Activated CD4-positive, alpha-beta memory T cell treated with anti-CD3 and anti-CD28 coated beads, Interleukin-2, amount 10 ng/mL, durations not matched to agents 7 days and 5 days (primary cell): ENCODE measurements at places on chromosomes 2 and 18. TPM values are rescaled to one million over a fixed set of nuclear protein-coding genes. Genes with fewer than 3 reads are reported as not detected.
A peak's percentile ranks its signal among the peaks of the same experiment; 100 is the strongest.

Gene ACOXL
- 0.30 TPM for total RNA-seq

- H3K4me1 ChIP-seq, result peaks cover 53% of the 10 kb centered on the region
- DNase-seq, result no peak
- no peaks in the 10 kb centered on the region for H3K27me3 ChIP-seq
- peaks cover 56% of the 10 kb centered on the region for H3K36me3 ChIP-seq
- no peak overlapping the region for H3K4me3 ChIP-seq
- peak overlapping the region; percentile 10 for H3K27ac ChIP-seq
Measured at GRCh38 chr2:46945671-46946070, 30.1 kb upstream of the MCFD2 start.

DNA sequence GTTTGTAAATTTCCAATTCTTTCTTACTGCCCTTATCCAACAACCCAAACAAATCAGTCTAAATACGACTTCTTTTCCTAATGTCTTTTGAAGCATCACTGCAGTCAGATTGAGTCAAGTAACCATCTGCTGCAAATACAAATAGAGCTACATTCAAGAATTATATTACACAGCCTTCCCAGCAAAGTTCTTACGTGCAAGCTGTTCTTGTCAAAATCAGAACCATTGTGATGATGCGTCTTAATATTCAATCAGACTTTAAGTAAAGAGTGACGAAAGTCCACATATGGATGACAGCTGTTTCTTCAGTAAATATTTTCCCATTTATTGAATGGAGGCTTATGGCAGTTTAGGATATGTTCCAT is 943.8 kb downstream of the LRP1B start:
- DNase-seq, result no peak
- no peaks in the 10 kb centered on the region for H3K4me1 ChIP-seq
- no peak overlapping the region for H3K4me3 ChIP-seq

- peak; percentile 38 for DNase-seq
- peaks cover 3% of the 10 kb centered on the region for H3K27me3 ChIP-seq
- H3K4me1 ChIP-seq, result no peaks in the 10 kb centered on the region
- no peak overlapping the region for H3K4me3 ChIP-seq
Measured at GRCh38 chr2:223727562-223727961, 109.8 kb downstream of the AP1S3 start.

DNA sequence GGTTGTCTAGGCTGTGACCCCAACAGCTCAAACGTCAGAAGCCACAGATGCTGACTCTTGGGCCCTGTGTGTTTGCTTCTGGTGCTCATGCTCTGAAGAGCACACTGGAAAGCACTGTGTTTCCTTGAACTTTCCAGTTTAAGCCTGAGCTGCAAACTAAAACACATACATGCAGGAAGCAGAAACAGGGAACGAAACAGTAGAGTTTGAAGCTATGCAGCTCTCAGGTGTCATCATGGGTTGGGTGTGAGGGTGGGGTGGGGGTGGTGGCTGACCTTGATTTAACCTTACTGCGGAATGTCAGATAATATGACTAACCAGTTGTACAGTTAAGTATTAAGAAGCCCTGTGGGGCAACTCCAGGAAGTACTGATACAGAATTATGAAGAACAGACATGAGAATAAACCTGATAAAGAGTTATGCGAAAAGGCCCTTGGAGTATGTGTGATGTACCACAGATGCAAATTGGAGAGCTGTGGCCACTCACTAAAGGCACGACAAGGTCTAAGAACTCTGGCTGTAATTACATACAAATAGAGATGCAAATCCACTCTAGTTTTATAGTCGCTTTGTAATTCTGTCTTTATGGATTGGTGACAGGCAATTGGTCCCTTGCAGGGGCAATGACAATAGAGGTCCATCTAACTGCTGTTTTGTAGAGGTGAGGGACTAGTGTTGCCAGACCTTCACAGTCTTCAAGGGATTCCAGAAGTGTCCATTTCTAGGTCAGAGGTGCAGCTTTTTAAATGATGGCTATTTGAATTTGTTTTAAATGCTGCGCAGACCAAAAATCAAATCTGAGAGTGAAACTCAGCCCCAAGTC is 273.1 kb downstream of the NAPG start:
- H3K4me3 ChIP-seq, result no peak overlapping the region
- peaks cover 1% of the 10 kb centered on the region for H3K27me3 ChIP-seq
- no peaks in the 10 kb centered on the region for H3K36me3 ChIP-seq
- DNase-seq, result no peak

DNA sequence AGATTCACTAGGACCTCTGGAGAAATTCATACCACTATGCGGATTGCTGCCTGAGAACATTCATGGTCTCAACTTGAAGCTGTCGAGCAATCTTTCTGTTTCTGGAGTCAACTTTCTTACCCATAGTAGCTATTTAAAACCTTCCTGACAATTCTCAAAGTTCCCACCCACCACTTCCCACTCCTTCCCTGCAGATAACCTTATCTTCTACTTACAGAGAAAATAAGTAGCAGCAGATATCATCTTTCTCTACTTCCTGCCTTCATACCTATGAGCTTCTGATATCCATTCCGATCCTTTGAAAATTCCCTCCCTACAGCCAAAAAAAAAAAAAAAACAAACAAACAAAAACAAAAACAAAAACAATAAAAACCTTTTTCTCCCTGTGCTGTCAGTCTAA is 81.2 kb upstream of the CYRIA start:
- no peak overlapping the region for H3K4me3 ChIP-seq
- no peak for DNase-seq
- peaks cover 7% of the 10 kb centered on the region for H3K4me1 ChIP-seq
- no peaks in the 10 kb centered on the region for H3K36me3 ChIP-seq
